ENCODE measurements at places on chromosomes 3 and 15. TPM values are rescaled to one million over a fixed set of nuclear protein-coding genes. Genes with fewer than 3 reads are reported as not detected.

DNA sequence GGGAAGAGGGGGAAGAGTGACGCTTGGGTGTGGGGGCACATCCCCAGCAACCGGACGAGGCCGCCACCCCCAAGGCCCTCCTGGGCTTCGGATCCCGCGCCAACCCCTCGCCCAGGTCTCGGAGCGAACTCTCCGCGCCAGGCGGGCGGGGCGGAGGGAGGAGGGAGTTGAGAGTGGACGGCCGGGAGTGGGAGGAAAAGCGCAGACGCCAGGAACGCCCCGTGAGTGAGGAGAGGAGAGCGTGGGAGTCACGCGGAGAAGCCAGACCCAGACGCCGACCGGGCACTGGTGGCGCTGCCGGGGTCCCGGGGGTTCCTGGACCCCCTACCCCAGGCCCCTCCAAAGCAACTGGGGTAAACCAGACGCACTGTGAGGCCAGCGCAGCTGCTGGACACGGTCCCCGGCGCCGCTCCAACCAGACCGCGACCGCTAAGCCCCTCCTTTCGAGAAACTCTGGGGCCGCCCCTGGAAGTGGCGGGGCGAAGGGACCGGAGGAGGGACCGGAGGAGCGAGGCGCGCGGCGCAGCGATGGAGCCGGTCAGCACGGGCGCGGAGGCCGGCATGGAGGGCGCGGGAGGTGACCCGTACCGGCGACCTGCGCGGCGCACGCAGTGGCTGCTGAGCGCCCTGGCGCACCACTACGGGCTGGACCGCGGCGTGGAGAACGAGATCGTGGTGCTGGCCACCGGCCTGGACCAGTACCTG, at the start of gene EFCC1:
Gene EFCC1, plus strand, starts transcription at position 204 of the 705 bp plus-strand sequence. Its CDS starts 325 bp downstream, at position 529.
- DNase-seq: peak; percentile 60
- H3K4me1 ChIP-seq: peaks cover 15% of the 10 kb centered on the region
- no peaks in the 10 kb centered on the region for H3K36me3 ChIP-seq
- H3K27me3 ChIP-seq: peaks cover 55% of the 10 kb centered on the region
- H3K27ac ChIP-seq: no peak within 1 kb of the TSS
- H3K4me3 ChIP-seq: peak within 1 kb of the TSS; percentile 40

GRCh38 chr3:154304936-154305335, 19.4 kb downstream of the DHX36 start:
- no peak for DNase-seq
- no peak overlapping the region for H3K4me3 ChIP-seq
- H3K27me3 ChIP-seq: no peaks in the 10 kb centered on the region
- no peak overlapping the region for H3K27ac ChIP-seq
- H3K36me3 ChIP-seq: peaks cover 11% of the 10 kb centered on the region

GRCh38 chr3:46864061-46864881, 1.0 kb upstream of the MYL3 start:
- H3K4me3 ChIP-seq: no peak overlapping the region
- no peaks in the 10 kb centered on the region for H3K4me1 ChIP-seq
- H3K36me3 ChIP-seq: no peaks in the 10 kb centered on the region
- no peak overlapping the region for H3K27ac ChIP-seq

DNA sequence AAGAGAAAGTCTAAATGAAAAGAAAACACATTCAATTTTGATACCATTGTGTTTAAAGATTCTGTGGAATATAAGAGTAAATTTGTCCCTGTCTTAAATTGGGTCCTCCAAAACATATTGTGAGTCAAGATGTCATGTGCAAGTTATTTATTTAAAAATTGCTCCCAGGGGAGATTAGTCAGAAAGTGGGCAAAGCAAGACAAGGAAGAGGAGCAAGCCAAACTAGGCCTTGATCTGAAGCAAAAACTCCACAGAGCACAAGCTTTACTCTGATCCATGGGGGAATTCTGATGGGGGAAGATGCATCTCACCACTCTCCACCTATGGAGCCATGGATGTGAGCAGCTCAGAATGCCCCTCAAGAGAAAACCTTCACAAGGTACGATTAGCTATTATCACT, 342.8 kb upstream of the IL12A start:
- DNase-seq: no peak
- H3K4me1 ChIP-seq: no peaks in the 10 kb centered on the region
- H3K27ac ChIP-seq: no peak overlapping the region
- no peaks in the 10 kb centered on the region for H3K36me3 ChIP-seq

The CFAP20DC gene
- 1.9 TPM for total RNA-seq

GRCh38 chr3:184734903-184735701, 23.2 kb upstream of the MAGEF1 start:
- H3K27me3 ChIP-seq: peaks cover 3% of the 10 kb centered on the region
- no peak for DNase-seq
- peaks cover 12% of the 10 kb centered on the region for H3K4me1 ChIP-seq
- no peak overlapping the region for H3K4me3 ChIP-seq

DNA sequence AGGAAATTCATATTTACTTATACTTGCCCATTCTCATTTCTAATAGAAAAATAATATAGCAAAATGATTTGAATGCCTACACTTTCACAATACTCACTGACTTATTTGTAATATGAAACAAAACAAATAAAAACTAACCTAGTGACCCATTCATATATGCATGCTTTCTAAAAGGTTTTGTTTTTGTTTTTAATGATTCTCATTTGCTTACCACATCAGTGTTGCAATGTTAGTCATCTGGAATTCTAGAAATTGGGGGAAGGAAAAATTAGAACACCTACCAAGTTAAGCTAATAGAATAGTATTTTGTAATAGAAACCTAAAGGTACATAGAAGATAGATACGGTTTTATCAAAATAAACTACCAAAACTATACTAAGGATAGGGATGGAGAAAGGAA, 214.1 kb upstream of the CNTN6 start:
- no peak overlapping the region for H3K4me3 ChIP-seq
- no peaks in the 10 kb centered on the region for H3K36me3 ChIP-seq
- no peak for DNase-seq
- H3K4me1 ChIP-seq: peaks cover 2% of the 10 kb centered on the region
- H3K27me3 ChIP-seq: no peaks in the 10 kb centered on the region

- H3K4me1 ChIP-seq: peaks cover 10% of the 10 kb centered on the region
- H3K36me3 ChIP-seq: no peaks in the 10 kb centered on the region
- no peak overlapping the region for H3K4me3 ChIP-seq
- peaks cover 3% of the 10 kb centered on the region for H3K27me3 ChIP-seq
- no peak overlapping the region for H3K27ac ChIP-seq
Measured at GRCh38 chr3:14234251-14235002, 55.8 kb downstream of the LSM3 start.

All from endothelial cell of umbilical vein (primary cell).